ENCODE measurements at places on chromosomes 5 and 9.

GRCh38 chr5:119470105-119470763, 17.9 kb downstream of the HSD17B4 start:
- peak; percentile 86 for DNase-seq

- peak; percentile 88 for DNase-seq
Observed at GRCh38 chr5:133423618-133424282, 188.6 kb downstream of the FSTL4 start.

GRCh38 chr9:133610845-133611244, 1.7 kb upstream of the FAM163B start:
- DNase-seq: no peak

DNA sequence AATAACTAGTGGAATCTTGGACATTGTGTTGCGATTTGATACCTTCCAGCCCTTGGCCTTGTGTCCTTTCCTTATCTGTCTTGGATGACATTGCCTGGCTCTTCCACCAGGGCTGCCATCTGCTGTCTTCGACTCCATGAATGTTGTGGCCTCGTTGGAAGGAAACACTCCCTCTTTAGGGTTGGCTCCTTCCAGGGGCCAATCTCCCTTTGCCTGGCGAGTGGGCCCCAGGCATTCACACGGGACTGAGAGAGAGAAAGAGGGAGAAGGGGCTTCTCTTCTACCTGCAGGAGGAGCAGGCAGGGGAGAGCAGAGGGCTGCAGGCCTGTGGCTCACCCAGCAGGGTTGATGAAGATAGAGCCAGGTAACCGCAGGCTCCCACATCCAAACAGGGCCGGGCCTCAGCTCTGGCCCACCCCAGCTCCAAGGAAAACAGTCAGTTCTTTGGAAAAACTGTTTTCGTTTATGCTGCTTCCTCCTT, 31.3 kb downstream of the FGF1 start:
- DNase-seq: peak; percentile 47

DNA sequence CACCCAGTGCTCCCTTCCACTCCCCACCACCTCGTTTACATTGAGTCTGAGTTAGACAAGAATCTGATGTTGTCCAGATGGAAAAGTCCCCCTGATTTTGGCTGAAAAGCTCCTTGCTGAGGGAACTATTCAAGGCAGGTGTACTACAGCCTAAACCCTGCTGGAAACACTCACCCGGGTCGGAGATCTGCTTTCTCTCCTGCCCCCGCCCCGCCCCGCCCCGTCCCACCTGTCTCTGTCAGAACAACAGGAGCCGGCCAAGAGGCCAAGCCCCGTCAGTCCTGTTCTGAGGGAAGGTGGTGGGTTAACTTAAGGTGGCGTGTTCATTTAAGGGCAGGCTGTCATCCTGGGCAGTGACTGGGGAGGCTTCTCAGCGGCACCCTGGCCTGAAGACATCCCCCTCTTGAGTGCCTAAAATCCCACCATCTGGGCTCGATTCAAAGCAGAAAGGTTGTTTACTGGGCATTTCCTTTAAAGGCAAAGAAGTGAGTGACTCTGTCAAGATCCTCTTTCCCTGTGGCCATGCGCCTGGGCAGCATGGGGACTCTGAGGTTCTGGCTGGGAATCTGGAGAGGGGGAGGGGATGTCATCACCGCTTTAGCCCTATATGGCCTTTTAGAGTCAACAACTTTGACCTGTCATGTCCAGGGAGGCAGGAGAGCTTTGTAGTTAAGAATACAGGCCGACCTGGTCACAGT, 71.1 kb upstream of the NEURL1B start:
- peak; percentile 60 for DNase-seq

GRCh38 chr5:137051161-137051560, 448.0 kb downstream of the SPOCK1 start:
- peak; percentile 56 for DNase-seq

DNA sequence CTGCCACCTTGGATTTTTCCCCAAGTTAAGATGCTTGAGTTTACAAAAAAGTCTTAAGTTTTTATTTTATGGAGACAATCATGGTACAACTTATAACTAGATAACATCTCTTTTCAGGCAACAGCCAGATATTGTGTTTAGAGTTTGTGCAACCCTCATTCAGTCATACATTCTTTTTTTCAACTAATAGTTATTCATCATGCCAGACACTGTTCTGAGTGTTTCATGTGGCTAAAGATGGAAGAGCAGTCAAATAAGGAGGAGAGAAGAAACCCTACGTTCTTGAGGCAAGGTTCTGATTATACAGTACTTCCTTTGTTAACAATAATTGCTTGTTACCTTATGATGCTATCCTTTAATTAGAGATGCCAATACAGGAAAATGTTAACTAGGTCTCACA, 42.1 kb upstream of the ZNF462 start:
- no peak for DNase-seq
